ENCODE measurements at places on chromosomes 11 and 22. TPM values are rescaled to one million over a fixed set of nuclear protein-coding genes. Genes with fewer than 3 reads are reported as not detected.

PRG2 gene
- not detected for total RNA-seq

IFTAP gene
- total RNA-seq: 21.0 TPM

FIBIN gene
- not detected for total RNA-seq

OVCH2 gene
- 0.85 TPM for total RNA-seq

TTC36 gene
- 0.56 TPM for total RNA-seq

ZNF280B gene
- 6.8 TPM for total RNA-seq

TIGD3 gene
- total RNA-seq: 0.44 TPM

CALCA gene
- not detected for total RNA-seq
